ENCODE measurements at places on chromosomes 5 and 9.

DNA sequence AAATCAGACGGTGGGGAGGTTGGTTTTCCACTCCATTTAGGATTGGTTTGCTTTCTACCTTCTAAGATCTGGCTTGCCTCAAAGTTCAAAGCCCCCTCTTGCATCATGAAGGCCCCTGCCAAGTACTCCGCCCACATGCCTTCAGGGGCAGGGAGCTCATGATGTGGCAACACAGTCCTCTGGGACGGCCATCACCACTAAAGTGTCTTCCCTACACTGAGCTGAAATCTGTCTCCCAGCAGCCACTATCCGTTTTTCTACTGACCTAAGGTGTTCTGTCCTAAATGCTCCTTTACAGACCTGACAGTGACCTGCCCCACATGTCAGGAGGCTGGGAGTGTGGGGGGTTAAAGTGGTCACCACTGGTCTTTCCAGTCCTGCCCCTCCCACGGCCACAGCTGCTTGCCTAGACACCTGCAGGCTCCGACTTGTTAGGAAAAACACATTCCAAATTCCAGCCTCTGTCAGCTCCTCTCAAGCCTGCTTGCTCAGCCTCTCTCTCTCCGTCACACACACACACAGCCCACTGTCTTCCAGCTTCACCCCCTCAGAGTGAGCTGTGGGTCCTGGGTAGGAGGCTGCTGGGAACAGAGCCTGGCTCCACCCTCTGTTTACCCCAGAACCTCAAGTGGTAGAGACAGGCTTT, 44.9 kb downstream of the SHB start:
- DNase-seq, result no peak

DNA sequence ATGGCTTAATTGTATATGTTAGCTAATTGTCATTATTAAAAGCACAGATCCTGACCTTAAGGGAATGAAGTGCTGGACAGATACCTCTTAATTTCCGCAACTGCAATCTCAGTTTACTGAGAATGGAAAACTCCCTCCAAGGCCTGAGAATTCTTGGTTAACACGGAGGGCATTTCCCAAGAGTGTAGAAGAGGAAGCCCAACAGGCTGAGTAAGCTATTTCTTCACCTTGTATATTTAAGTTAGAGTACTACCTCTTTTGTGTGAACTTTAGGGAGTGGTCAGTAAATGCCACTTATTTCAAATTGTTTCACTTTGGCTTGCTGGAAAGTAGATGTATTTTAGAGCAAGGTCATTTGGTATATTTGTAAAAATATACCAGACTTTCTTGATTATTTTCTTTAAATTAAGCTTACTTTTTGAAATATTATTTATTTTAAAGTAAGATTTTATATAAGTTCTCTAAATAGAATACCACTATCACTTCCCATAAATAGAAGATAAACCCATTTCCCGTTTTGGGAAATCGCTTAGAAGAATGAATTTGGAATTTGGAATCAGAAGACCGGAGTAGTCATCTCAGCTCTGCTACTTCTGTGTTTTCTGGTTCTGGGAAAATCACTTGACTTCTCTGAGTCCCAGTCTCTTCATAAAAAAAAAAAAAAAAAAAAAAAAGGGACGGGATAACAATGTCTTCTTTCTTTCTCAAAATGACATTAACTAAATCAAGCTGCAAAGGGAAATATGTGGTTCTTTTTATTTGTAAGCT, 26.0 kb upstream of the C9orf72 start:
- no peak for DNase-seq

DNA sequence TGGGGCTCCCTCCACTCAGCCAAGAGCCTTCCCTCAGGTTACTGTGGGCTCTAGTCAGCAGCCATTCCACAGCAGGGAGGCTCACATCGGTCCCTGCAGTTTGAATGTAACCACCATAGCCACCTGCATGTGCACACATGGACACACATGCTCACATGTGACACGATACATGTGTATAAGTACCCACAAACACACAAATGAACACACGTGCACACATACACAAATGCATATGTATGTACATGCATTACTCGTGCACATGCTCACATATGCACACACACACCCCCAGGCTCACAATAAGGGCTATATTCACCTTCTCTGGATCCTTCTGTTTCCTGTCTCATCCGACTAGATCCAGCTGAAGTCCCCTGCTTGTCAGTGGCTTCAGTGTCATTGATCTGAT, 36.2 kb downstream of the UBE2QL1 start:
- DNase-seq, result no peak

GRCh38 chr5:171421331-171422262, 2.1 kb downstream of the FGF18 start:
- DNase-seq, result no peak

- DNase-seq, result no peak
Observed at GRCh38 chr5:132065351-132065937, 5.0 kb downstream of the IL3 start.

- DNase-seq, result no peak
Observed at GRCh38 chr5:59151162-59151889, 568.5 kb downstream of the RAB3C start.

DNA sequence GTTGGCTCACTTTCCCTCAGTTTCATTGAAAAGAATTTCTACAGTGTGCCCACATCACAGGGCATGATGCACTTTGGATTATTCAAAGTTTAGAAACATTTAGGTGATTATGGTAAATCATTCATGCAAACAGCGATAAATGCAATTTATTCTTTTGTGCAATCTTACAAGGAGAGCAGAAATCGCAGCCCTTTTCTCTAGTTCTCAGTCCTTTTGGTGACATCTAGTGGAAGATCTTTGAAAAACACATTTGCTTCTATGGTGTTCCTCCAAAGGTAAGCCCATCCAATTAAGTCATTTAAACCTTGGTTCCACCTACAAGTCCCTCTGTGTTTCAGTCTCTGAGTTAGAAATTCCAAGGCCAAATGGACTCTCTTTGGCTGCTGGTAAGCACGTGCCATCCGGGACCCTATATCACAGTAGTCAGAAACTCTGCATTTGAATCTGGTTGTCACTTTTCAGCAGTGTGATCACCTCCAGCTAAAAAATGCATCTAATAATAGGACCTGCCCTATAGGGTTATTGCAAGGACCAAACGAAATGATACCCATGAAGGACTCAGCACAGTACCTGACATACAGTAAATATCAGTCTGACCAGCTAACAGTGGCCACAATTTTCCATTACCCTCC, 66.4 kb downstream of the MACROH2A1 start:
- DNase-seq, result no peak

- no peak for DNase-seq
Observed at GRCh38 chr5:145968970-145969713, 32.8 kb downstream of the SH3RF2 start.

GRCh38 chr9:68707801-68708488, 2.9 kb downstream of the PIP5K1B start:
- DNase-seq, result no peak

DNA sequence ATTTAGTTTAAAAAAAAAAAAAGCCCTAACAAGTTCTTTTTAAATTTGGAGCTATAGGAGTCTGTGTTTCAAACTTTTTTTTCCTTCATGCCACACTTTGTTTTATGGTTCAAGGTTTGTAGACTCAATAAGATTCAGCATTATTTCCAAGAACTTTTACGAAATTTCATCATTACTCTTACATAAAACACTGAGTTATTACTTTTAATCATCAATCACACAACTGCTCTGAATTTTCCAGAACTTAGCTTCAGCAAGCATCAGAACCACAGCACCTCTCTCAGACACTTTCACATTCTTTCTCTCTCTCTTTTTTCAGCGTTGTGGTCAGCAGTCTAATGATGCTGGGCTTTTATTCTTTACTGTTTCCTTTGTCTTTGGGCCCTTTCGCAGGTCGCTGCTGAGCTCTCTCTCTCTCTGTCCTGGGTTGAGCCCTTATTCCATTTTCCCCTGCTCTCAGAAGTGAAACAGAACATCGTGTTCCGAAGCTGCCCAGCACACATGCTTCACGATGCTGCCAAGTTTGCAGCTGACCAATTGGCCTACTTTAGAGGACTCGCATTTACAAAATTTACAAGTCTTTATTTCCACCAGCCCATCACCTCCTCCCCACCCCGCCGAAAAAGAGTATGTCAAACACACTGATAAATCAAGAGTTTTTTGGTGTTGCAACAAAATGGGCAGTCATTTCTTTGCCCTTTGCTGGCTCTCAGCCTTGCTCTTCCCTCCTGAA, 44.6 kb upstream of the PIK3R1 start:
- DNase-seq, result no peak

DNA sequence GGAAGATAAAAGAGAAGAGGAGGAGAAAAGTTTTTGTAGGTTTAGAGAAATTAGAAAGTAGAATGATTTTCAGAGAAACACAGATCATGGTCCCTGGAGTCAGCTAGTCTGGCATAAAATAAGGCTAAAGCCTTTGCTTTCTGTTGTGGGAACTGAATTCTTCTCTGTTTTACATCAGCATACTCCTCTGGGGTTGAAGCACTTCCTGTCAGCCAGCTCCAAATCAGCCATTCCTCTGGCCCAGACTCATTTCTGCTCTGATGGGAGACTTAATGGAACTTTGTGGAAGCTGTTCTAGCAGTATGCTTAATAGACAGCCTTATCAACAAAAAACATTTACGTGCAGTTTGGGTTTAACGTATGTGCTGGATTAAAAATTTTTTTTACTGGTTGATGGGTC, 143.2 kb downstream of the HMHB1 start:
- no peak for DNase-seq

- DNase-seq, result no peak
Observed at GRCh38 chr5:16707168-16707868, 90.5 kb upstream of the RETREG1 start.

DNA sequence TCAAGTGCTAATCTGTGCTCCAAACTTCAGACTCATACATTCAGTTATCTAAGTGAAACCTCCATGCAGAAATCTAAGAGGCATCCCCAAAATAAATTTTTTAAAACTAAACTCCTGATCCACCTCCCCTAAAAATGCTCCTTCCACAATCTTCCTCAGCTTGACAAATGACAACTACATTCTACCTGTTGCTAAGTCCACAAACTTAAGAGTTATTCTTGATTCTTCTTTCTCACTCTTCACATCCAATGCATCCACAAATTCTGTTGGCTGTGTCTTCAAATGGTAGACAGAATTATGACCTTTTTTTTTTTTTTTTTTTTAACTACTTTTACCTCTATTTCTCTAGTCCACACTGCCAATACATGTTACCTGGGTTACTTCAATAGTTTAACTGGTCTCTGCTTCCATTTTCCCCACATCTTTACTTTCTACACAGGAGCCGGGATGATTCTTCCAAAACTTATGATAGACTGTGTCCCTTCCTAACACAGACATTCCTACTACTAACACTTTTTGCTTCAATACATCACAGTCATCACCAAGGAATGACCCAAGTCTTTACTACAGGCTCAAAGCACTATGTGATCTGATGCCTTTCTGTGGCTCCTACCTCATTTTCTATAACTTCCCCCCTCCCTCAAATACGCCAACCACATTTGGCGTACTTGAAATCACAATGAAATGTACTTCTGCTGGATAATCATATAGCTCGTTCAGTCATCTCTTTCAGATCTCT, 143.6 kb downstream of the PDE4D start:
- DNase-seq, result no peak

GRCh38 chr5:22044229-22044628, 808.9 kb downstream of the CDH12 start:
- DNase-seq, result no peak

DNA sequence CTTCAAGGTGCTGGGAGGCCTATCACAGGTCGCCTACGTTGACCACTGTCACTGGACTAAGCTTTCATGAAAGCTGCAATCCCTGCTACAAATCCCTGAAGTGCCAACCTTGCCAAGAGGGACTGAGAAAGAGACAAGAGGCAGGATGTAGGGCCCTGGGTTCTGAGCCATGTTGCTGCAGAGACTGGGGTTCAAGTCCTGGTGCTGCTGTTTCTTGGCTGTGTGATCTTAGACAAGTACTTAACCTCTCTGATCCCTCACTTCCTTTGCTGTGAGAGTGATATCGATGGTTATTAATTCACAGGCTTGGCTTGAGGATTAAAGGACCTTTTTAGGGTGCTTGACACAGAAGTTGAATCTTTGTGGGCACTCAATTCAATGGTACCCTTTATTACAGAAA, 15.5 kb downstream of the CSF1R start:
- DNase-seq, result no peak

GRCh38 chr9:14417237-14417636, 103.3 kb upstream of the NFIB start:
- DNase-seq, result no peak

DNA sequence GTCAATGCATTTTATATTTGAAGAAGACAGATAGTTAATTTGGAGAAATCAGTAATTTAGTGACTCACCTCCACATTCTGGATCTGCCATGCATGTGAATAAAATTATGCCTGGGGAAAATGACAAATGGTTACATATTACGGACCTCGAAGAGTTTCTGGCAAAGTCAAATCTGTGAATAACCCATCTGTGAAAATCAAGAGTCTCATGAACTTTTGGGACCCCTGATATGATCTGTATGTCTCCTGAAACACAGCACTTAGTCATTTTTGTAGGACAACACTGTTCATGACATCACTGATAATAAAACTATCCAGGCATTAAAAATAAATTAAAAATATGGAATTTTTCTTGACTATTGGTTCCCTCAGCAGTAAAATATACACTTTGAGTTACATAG, 584.5 kb downstream of the TLE4 start:
- no peak for DNase-seq

- DNase-seq, result no peak
Observed at GRCh38 chr5:80399526-80400239, 8.2 kb upstream of the ZFYVE16 start.

All from stimulated activated CD4-positive, alpha-beta T cell treated with anti-CD3 and anti-CD28 coated beads, TNF-alpha, amount 100 ng/mL, for 1 hour (primary cell).